ENCODE measurements at places on chromosomes 6 and 20.
A peak's percentile ranks its signal among the peaks of the same experiment; 100 is the strongest.

DNA sequence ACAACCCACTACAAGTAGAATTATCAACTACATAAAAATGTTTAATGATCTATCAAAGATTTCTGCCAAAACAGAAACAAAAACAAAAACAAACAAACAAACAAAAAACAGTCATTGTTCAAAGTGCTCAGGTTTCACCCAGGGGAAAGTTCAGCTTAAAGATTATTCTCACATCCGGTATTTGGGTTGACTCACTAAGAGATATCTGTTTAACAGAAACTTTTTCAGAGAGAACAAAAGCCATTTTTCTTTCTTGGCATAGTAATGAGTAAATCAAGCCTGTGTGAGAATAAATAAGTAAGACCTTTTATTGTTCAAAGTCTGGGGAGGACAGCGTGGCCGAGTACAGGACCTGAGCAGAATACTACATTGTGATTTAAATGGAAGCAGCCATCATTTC is 143.6 kb downstream of the RCAN2 start:
- no peak for DNase-seq

GRCh38 chr6:82741325-82741995 is 324.2 kb downstream of the UBE3D start:
- DNase-seq: no peak

DNA sequence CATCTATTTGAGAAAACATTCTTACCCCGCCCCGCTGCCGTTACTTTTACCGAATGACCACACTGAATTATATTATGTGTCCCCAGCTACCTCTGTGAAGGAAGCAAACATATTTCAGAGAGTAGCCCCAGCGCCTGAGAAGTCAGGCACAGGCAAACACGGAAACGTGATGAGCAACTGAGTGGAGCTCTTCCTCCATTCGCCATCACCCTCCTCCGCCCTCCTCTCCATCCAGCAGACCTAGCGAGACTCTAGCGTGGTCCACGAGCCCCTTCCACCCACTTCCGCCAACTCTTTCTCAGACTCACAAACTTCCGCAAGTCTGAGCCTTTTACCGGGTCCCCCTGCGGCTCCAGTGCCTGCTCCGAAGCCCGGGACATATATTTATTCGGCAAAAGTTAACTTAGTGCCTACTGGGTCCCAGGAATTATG is 582 bp downstream of the SNRPB start:
- peak; percentile 77 for DNase-seq

DNA sequence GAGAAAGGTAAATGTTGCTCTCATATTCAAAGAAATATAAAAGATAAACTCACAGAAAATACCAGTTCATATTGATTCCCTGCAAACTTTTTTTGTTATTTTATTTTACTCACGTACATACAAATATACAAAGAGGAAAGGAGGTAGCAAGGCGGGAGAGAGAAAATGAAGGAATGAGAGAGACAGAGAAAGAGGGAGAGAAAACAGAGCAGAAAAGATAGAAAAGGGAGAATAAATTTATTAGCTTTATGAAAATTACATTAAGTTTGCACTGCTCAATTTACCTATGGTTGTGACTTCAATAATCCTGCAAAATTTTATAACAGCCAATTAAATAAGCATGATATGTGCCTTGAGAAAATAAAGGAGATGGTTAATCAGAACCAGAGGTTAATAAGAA is 274.7 kb upstream of the CITED2 start:
- DNase-seq: no peak

- DNase-seq: no peak
These were observed 1.6 kb downstream of the FBXO5 start for GRCh38 chr6:152981219-152981618.

DNA sequence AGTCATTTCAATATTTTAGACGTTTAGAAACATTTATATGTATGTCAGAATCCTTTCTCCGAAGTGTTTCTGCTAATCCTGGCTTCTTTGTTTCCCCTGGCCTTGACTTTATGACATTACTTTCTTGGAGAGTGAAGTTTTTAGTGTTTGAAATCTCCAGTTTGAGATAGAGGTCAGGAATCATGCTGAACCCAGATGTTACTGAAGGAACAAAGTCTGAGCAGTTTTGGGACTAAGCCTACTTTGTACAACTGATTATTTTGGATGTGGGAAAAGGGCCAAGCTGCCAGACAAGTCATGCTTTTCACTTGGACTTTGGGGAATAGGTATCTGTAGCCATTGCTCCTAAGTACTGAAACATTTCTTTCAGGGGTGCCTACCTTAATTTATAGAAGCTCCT is 2.3 kb downstream of the RNF144B start:
- DNase-seq: no peak

DNA sequence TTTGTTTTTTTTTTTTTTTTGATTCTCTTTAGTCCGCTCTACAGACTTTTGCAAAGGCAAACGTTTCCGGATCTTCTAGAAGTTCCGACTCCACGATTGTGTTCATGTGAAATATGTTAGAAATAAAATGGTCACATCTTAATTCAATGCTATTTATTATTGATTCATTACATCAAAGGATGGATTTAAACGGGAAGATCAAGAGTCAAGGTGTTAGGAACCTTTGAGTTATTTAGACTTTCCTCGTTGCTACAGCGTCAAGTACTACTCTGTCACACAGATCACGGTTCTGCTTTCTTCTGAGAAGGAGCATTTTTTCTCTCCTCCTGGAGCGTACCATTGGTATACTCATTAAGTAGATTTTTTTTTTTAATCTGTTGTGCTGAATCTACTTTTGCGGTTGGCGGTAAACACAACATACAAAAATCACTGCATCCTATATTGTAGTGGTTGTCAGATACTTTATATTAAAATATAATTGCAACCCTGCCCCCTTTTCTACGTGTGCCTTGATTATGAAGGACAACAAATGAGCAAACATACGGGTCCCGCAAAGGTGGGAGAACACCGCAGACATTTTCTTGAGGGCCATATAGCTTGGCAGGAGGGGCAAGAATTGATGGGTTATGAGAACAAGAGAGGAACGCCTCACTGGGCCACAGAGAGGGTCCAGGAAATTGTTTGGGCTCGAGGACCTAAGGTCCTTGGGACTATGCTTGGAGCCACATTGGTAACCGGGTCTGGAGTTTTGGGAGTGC is 17.5 kb downstream of the HMGN4 start:
- no peak for DNase-seq

DNA sequence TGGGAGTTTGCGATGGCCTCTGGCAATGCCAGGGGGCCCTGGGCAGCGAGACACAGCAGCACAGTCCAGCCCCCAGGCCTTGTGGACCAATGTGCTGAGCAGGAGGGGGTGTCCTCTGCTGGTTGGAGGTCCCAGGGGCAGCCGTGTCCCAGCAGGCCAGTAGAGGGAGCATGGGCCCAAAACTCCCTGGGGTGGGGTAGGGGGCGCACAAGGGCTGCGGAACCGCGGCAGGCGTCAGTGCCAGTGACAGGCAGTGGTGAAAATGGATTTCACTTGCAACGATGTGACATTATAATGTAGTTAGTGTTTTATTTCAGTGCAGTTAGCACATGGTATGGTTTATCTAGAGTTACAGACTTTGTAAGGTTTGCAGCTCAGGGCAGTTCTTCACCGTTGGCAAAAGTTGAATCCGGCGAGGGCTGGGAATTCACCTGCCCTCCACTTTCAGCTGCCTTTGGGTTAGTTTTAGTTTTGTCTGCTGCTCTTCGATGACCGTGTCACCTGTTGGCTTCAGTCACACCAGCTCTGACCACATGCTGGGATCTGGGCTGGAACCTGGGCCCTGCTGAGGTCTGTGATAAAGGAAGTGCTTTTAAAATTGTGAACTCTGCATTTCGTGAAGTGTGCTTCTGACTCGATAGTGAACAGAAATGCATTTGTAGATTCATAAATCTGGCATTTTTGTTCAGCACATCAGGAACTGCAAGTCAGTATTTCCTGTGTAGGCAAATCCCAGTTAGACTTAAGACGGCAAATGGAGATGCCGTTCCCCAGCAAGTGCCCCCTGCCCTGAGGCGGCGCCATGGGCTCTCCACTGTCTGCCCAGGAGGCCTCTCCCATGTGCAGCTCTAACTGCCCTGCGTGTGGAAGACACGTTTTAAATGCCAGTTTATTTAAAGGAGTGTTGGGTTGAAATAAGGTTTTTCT is 46.8 kb downstream of the PYGB start:
- DNase-seq: peak; percentile 88

GRCh38 chr20:858011-858410 is 24.5 kb downstream of the FAM110A start:
- no peak for DNase-seq

- DNase-seq: no peak
These were observed 45.9 kb upstream of the CENPW start for GRCh38 chr6:126293891-126294524.

- no peak for DNase-seq
These were observed 8.8 kb downstream of the PKIG start for GRCh38 chr20:44590980-44591778.

GRCh38 chr6:75349262-75349984 is 64.8 kb upstream of the TMEM30A start:
- peak; percentile 45 for DNase-seq

DNA sequence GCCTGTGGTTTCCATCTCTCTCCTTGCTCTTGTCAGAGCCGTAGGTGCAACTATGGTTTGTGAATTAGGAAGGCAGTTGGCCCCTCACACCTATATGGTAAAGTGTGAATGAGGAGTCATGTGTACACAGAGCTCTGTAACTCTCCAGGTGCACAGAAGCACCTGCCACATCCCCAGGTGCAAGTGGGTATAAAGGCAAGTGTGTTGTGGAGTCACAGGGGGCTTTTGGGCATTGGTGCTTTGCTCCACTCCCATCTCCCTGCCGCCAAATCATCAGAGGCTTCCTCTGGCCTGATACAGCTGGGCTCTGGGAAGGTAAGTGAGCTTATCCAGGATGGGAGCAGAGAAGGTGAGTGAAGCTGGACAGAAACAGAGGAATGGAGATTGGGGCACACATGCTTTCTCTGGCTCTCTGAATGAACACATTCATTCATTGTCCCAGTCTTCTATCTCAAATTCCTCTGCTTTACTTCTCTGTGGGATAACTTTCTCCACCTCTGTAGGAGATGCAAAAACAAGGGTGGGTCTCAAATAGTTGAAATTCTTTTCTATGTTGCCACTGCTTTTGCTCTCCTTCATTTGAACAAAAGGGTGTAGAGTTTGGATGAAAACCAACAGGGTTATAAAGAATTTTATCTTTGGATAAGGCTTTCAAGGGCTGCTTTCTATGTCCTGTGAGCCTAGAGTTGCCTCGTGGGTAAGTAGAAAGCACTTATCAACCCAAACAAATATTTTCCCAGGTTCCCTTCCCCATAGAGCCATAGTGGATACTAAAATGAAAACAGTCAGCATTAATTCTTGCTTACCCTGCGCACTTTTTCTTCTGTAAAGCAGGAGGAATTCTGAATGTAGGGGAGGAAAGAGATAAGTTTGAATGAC is 45.0 kb upstream of the RIPOR2 start:
- no peak for DNase-seq

- DNase-seq: no peak
These were observed 22.9 kb upstream of the NOL4L start for GRCh38 chr20:32607727-32608663.

- DNase-seq: no peak
These were observed 60.9 kb downstream of the SNRNP48 start for GRCh38 chr6:7650878-7651277.

- DNase-seq: no peak
These were observed 456.3 kb downstream of the MAFB start for GRCh38 chr20:40232756-40233155.

- DNase-seq: no peak
These were observed 4.3 kb downstream of the PPP1R10 start for GRCh38 chr6:30612687-30613248.

DNA sequence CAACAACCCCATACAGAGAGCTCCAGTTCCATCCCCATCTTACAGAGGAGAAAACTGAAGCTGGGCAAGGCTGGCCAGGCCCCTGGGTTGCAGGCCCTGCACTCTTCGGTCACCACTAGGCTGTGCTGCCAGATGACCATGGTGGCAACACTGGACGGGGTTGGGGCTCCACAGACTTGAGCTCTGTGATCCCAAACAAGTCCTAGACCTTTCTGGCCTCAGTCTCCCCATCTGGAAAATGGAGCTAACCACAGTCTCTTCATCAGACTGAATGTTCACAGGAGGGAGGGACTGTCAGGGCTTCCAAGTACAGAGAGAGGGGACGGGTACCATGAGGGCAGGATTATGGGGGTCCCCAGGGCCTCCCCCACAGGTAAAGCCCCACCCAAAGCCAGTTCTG is 41.3 kb upstream of the NOL4L start:
- DNase-seq: no peak

GRCh38 chr6:117906958-117907600 is at the start of gene SLC35F1:
Gene SLC35F1 (plus strand): TSS chr6:117907264.
- peak; percentile 73 for DNase-seq

- DNase-seq: no peak
These were observed 1359.4 kb upstream of the GJE1 start for GRCh38 chr6:140773276-140773675.

GRCh38 chr20:7399575-7399974 is 540.7 kb downstream of the HAO1 start:
- no peak for DNase-seq

GRCh38 chr6:35698858-35699257 is 10.1 kb upstream of the FKBP5 start:
- DNase-seq: no peak

- no peak for DNase-seq
These were observed 11.5 kb upstream of the PLCG1 start for GRCh38 chr20:41125530-41126457.

DNA sequence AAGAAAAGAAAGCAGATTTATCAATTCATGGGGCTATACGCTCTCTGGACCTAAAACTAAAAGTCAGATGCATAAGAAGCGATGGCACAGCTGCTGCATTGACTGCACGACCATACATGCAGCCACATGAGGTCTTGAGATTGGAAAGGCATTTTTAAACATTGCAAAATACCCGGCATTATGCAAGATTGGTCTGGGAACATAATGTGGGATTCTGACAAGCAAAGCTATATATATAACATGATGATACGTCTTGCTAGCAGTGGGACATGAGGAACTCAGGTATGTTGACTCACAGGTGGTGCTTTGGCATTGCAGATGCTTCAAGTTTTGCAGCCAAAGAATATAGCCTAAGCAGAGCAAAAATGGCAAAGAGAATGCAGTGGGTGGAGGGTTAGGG is 55.1 kb downstream of the SAMD3 start:
- DNase-seq: no peak

DNA sequence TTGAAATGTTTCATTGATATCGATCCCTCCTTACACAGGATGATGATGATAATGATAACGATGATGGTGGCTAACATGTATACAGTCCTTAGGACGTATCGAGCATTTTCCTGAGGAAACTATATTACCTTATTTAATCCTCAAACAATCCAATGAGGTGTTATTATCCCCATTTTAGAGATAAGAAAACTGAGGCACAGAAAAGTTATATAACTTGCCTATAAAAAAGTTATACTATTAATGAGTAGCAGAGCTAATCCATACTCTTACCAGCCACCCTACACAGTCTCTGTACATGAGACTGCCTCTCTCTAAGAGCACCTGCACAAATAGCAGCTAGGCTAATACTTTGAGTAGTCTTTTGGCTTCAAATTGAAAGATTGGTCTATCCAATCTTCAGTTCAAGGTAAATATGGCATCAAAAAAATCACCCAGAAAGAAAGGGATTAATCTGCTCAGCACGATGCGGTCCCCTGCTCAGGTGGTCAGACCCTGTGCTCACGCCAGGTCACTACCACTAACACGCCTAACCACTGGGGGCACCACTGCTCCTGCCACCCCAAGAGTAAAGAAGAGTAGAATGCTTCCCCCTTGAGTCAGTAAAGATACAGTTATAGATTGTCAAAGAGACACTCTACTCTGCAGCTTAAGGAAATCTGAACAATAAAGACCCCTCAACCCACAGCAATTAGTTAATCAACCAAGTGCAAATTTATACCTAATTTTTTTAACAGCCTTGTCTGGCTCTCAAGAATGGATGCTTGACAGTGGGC is 15.0 kb downstream of the GABBR1 start:
- no peak for DNase-seq

GRCh38 chr6:34248198-34248726 is 544 bp downstream of the SMIM29 start:
- peak; percentile 71 for DNase-seq

All from GM13976 (cell line).